Bladder microvascular endothelial cell (primary cell): ENCODE measurements at places on chromosomes 6 and 20. TPM values are rescaled to one million over a fixed set of nuclear protein-coding genes. Genes with fewer than 3 reads are reported as not detected.

The AGER gene
- total RNA-seq, result 0.44 and 0.81 TPM in 2 replicates

The ENPP4 gene
- total RNA-seq, result 5.0 and 5.5 TPM in 2 replicates

The CST7 gene
- total RNA-seq, result not detected in 2 replicates

The RGS17 gene
- 0.65 and 3.0 TPM in 2 replicates for total RNA-seq

The RRAGD gene
- 0.49 and 0.69 TPM in 2 replicates for total RNA-seq

The SRMS gene
- not detected in 2 replicates for total RNA-seq

The FAM184A gene
- 0.32 and 0.38 TPM in 2 replicates for total RNA-seq

The COL19A1 gene
- total RNA-seq, result not detected in 2 replicates

The TTK gene
- total RNA-seq, result 12.1 and 18.1 TPM in 2 replicates

The C20orf204 gene
- total RNA-seq, result 2.8 and 4.5 TPM in 2 replicates

The FHL5 gene
- 0.32 TPM in 1 of 2 replicates, not detected in the other for total RNA-seq

The C6orf52 gene
- 0.32 TPM in 1 of 2 replicates, not detected in the other for total RNA-seq

The TCP11 gene
- not detected in 2 replicates for total RNA-seq

The KIF16B gene
- 7.1 and 10.3 TPM in 2 replicates for total RNA-seq

The CCN5 gene
- not detected in 2 replicates for total RNA-seq

The OR2J3 gene
- total RNA-seq, result not detected in 2 replicates

The NKX2-4 gene
- not detected in 2 replicates for total RNA-seq

The ZNF391 gene
- total RNA-seq, result 0.16 and 0.50 TPM in 2 replicates

The OR2H2 gene
- total RNA-seq, result not detected in 2 replicates
